ENCODE measurements at places on chromosomes 1 and 21. TPM values are rescaled to one million over a fixed set of nuclear protein-coding genes. Genes with fewer than 3 reads are reported as not detected.

- DNase-seq = no peak
These were observed 57.8 kb downstream of the LPAR3 start for GRCh38 chr1:84835169-84835568.

DNA sequence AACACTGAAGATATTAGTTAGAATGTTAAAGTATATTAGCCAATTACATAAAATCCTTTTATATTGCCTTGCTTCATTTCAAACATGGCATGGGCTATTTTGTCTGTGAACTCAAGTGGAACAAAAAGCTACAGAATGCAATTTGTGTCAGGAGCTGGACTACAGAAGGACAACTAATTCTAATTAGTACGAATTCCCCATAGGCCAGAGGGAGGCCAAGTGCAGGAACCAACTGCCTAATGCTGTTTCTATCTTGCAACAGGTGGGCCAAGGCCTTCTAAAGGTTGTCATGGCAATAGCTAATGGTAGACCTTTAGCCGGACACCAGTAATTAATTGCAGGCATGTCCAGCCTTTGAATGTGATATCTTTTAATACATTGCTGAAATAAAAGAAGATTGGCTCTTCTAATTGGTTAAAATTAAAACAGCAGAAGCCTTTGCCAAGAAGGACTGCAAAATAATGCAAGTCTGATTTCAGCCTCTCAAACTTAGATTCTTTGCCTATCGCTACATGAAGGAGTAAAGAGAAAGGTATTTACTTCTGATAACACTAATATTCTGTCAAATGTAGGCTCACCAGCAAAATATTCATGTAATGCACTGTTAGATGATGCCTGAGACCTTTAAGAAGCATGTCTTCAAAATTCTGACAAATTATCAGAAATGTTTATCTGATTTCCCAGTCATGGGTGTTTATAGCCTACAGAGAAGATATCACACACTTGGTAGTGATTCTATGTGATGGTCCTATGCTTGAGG is 232.1 kb downstream of the LMO4 start:
- DNase-seq = no peak

DNA sequence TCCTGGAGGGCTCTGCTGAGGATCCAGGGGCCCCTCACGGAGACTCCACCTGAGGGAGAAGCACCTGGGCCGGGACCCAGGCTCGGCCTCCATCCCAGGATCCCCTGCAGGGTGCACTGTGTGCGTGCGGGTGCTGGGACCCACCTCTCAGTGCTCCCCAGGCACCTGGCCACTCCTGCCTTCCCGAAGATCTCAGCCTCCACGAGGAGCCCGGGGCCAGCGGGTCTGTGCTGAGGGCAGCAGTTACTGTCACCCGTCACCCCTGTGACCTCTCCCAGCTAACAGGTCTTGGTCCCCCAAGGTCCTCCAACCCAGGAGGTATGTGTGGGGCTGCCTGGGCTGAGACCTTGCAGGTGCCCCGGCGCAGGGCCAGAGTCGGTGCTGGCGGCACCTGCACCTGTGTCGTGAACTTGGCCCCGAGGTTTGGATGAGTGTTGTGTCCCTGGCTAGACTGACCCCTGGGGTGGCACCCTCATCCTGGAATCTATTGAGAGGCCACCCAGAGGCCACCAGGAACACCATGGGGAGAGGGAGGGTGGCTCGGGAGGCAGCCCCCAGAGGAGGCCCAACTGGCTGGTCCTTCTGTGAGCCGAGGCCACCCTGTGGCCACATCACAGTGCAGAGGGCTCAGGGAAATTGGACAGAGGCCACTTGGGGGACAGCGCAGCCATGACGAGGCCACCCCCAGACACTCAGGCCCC is 17.7 kb downstream of the MORN1 start:
- no peak for DNase-seq

DNA sequence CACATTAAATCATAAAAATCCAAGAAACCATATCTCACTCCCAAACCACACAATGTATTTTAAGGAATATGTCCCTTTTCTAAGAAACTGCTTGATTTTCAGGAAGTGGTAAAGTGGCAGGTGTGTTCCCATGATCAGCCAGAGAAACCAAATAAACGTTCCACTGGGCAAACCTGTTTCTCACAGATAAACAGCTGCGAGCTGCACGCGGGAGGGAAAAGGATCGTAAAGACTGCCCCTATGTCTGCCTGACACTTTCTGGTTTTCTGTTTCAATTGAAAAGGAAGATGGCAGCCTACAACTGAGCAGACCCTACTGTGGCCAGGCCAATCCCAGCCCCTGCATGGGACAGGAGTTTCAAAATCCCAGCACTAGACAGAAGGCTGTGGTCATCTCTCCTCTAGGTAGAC is 36.6 kb downstream of the HIVEP3 start:
- no peak for DNase-seq

GRCh38 chr1:115648717-115649691 is 7.2 kb downstream of the VANGL1 start:
- no peak for DNase-seq

- DNase-seq = no peak
These were observed 213.8 kb downstream of the DUSP10 start for GRCh38 chr1:221527886-221528624.

GRCh38 chr1:171973421-171973820 is 132.1 kb downstream of the DNM3 start:
- no peak for DNase-seq

- DNase-seq = no peak
These were observed 39.7 kb downstream of the SLC35A3 start for GRCh38 chr1:100009458-100009857.

DNA sequence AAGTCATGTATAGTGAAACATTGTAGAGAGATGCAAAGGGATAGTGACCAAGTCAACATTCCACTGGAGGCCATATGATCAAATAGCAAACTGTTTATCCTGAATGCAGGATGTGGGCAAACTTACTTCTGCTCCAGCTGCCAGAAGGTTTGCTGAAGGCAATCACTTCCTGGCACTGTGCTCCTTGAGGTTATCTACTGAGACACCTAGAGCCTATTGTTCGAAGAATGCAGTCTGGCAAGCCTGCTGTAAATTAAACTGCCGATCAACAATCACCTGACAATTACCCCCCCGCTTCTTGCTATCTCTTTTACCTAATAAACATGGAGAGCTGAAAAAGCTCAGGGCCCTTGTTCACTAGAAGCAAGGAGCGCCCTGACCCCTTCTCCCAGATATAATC is 139.4 kb upstream of the B3GALT2 start:
- DNase-seq = no peak

Gene MMP23B
- 36.3 TPM for polyA plus RNA-seq

Gene CELSR2
- 39.5 TPM for polyA plus RNA-seq

Gene DMBX1
- polyA plus RNA-seq = 0.05 TPM

Gene PRKCZ
- polyA plus RNA-seq = 34.5 TPM

Gene NTMT2
- not detected for polyA plus RNA-seq

Data from renal cortex interstitium (tissue), 15 donors.